GM12892 (cell line): ENCODE measurements at places on chromosomes 2 and 18.

DNA sequence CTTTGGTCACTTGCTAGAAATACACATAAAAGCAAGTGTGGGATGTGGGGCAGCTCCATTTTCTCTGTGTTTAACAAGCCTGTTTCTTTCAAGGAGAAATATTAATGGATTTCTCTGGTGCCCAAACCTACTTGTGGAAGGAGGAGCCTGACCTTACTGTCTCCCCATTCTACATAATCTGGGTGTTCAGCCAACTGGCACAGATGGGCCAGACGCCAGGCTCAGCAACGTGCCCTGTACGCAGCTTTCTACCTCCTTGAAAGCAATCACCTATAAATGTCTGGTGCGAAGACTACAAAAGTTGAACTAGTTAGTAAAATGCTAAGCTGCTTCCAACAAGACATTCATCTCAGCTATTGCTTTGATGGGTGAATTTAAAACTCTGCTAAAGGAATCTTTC, 33.2 kb upstream of the MYO3B start:
- DNase-seq: no peak

- DNase-seq: no peak
Observed at GRCh38 chr2:177190941-177191340, 21.7 kb upstream of the HNRNPA3 start.

- no peak for DNase-seq
Observed at GRCh38 chr2:156573710-156574109, 137.5 kb downstream of the GPD2 start.

DNA sequence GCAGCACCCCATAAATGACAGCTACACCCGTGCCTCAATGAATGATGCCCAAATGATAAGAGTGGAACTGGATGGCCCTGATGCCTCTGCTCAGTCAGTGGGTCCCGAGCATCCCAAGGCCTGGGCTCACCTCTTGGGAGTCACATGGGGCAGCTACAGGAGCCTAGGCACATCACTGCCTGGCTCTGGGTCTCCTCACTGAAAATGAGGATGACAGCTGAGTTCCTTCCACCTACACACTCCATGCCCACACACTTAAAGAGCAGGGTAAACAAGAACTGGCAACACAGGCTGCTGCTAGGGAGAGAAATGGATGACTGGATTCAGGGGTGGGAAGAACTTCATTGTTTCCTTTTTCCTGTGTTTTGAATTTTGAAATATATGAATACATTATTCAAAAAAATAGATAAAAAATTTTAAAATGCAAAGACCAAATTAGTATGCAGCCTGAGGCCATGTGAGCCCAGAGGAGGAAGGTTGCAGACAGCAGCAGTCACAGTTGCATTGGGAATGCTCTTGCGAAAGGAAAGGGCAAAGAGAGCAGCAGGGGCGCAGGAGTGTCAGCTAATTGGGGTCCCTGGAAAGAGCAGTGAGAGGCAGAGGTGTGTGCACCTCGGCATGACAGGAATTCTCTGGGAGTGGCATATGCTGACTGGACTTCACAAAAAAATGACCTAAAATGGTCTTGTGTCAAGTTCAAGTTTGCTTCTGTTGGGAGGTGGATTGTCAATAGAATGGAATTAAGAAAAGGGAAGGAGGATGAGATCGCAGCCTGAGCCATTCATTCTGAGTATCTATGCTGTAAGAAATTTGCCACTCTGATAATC, 327.1 kb downstream of the CELF4 start:
- DNase-seq: no peak

DNA sequence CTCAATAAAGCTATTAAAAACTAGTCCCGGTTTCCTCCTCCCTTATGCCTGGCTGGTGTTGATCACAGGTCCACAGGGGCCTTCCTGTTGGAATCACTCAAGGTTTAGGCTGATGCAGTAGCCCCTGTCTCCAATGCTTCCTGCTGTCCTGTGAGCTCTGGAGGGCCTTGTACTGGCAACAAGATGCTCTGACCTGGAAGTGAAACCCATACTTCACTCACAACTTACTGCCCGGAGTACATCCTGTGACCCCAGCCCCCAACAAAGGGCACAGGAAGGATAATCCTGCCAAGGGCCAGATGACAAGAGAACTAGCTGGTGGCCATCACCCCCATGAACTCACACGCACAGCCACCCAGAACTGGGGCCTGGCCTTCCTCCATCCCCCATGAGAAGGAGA, 50.3 kb downstream of the ZBTB7C start:
- DNase-seq: no peak

GRCh38 chr2:109466674-109467575, 146.8 kb downstream of the SEPTIN10 start:
- DNase-seq: no peak

DNA sequence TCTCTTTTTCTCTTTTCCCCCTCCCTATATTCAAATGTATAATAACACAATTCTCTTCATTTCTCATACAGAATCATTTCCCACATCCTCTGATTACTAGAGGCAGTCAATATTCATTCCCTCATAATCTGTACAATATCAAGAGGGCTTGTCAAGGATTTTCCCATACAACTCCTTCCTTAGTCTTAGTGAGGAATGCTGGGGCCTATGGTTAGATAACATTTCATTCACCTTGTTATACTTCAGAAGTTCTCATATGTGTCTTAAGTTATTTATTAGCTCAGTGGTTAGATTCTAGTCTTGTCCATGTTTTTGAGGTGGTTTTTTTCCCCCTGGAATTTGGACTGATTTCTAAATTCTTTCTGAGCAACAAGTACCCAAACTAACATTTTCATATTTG, 289.5 kb downstream of the PDE11A start:
- DNase-seq: no peak

DNA sequence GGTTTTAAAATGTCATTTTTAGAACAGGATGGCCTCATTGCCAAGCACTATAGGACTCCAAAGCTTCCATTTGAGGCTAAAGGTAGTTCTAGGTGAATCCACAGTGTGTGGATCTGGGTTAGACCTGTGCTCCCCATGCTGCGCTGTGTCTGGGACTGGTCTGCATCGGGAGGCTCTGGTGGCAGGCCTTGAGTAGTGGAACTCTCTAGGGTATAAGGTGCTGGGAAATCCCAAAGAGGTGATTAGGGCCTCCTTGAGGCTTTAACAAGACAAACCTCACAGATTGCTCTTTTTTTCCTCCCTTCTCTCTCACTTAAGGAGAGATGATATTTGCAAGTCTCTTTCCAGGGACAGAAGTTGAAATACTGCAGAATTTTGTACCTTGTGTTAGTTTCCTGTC, 9.3 kb downstream of the SEC11C start:
- DNase-seq: no peak

- DNase-seq: no peak
Observed at GRCh38 chr2:72012886-72013574, 134.6 kb downstream of the CYP26B1 start.

DNA sequence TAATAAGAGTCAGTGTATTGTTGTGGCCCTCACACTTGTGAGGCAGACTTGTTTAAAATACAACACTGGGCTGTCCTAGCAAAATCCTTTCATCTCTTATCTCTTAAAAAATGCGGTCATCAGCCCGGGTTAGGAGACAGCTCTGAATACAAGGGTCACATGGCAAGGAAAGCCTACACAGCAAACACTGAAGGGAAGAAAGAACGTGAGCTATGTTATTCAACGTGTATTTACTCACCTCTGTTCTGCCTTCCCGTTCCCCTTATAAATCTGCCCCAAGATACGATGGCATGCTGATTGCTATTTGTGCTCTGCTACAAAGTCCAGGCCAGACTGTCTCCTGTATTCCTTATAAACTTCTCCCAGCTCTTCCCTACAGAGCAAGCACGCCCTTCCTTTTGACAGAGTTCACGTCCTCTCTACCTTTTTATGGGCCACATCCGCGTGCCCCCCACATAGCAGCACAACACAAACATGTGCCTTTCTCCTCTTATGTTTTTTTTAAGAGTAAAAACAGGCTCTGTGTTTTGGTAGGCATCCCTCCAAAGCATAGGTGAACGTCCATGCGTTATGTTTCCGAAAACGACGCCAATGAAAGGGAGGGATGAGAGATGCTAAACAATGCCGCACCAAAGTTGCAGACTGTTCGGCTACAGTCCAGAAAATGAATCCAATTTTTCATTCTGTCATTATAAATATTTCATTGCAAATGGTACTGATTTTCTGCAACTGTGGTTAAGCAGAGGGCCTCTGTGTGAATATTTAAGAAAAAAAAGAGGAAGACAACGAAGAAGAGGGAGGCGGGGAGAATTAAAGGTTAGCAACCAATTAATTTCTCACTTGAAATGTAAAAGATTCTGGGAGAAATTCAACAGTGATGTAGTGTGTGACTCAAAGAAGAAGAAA, 274.7 kb downstream of the ZNF521 start:
- no peak for DNase-seq

DNA sequence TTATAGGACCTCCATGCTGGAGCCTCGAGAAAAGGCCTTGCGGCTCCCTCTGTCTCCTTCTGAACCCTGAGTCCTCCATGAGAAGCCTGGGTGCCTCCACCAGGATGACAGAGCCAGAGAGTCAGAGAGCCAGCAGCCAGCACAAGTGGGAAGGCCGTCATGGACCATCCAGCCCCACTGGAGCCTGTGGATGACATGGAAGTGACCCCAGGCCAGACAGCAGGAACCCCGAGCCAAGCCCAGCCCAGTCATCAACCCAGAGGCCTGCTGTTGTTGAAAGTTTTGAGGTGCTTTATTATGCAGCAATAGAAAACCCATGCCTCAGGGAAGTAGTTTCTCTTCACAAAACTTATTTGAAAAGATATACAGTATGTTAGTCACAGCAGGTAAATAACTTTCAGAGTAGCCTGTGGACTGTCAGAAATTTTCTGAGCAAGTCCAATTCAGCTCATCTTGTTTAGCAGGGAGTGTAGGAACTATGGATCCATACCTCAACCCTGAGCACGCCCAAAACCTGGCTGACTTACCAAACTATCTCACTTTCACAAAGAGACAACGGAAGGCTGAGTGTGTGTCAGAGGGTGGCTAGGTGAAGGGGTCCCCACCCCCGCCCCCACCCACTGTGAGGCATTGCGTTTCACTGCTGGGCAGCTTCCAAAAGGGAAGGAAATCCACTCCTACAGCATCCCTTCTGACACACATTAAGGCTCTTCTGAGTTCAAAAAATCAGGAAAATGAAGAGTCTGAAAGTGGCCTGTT, 79.9 kb upstream of the NDUFV2 start:
- no peak for DNase-seq

- DNase-seq: no peak
Observed at GRCh38 chr18:10660179-10660884, 134.5 kb downstream of the NAPG start.

GRCh38 chr2:109680523-109681297, 66.5 kb downstream of the SOWAHC start:
- DNase-seq: no peak

- DNase-seq: no peak
Observed at GRCh38 chr2:73889206-73889605, 3.6 kb upstream of the ACTG2 start.
